Left colon (tissue), 2 donors: ENCODE measurements at places on chromosomes 2 and 18. TPM values are rescaled to one million over a fixed set of nuclear protein-coding genes. Genes with fewer than 3 reads are reported as not detected.

Gene NCKAP5
- 5.8 TPM for total RNA-seq

Gene MARS2
- 15.7 TPM for total RNA-seq

Gene POTEI
- 0.06 TPM for total RNA-seq

DNA sequence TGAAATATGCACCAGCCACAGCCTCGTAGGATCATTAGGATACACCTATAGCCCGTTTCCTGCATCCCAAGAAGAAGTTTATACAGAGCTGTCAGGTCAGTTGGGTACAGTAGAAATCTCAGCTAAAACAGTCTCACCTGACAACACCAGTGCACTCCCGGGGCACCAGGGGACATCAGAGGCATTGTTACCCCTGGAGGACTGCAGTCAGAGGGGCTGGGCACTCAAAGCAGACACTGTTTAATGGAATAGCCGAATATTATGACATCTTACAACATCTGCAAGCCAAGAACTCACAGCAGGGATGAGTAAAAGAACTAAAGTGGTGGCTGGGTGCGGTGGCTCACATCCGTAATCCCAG, 93.0 kb upstream of the ID2 start:
- DNase-seq, result no peak

GRCh38 chr2:75221862-75222261, 22.5 kb upstream of the TACR1 start:
- DNase-seq, result no peak

GRCh38 chr18:70387027-70387426, 98.2 kb downstream of the SOCS6 start:
- DNase-seq, result no peak

DNA sequence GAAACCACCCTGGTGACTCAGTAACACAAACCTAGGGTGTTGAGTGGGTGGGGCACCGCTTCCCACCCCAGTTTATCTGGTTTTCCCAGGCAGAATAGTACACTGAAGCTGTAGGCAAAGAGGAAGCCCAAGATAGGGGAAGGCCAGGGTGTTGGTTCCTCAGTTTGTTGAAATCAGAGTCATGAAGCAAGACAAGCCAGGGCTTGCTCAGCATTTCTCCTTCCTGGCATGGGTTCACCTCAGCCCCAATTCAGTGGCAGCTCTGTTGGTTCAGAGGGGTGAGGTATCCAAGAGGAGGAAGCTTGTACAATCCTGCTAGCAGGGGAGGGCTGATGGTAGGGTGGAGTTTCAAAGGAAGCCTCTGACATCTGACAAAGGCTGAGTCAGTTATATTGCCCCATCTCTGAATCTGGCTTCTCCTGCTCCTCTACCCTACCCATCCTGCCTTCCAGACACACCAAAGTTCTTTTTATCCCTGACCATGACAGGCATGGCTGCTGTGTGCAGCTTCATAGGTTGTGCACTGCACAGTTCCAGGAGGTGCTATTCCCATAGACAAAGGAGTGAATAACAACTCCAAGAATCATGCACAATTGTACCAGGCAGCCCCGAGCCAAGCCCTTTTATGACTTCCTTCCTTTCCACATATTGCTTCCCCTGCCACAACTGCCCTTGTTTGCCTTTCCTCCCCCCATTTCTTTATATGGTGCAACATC, 24.9 kb upstream of the RAB10 start:
- peak; percentile 83 for DNase-seq

DNA sequence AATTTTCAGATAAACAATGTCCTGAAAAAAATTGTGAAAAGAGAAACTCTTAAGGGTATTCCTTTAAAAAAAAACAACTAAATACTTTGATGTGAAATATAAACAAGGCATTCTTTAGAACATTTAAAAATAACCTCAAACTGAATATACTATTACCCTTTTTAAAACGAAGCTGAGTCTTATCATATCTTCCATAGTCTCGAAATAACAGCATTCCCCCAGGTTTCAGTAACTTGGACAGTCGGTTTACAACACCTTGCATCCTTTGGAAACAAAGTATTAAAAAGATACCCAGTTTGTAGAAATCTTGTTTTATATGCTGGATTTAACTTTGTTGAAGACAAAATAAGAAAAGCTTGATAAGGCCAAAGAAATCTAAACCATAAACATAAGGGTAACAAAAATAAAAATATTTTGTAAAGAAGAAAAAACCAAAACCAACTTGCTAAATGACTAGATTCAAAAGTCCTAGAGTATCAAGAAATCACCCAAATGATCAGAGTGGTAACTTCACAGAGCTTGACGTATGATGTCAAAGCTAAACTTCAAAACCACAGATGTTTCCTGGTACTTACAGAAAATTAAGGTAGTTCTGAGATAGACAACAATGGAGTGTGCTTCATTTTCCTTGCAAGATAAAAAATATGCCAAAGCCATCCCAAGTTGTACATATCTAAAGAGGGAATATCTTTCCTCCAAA, 107.8 kb downstream of the METTL8 start:
- no peak for DNase-seq

DNA sequence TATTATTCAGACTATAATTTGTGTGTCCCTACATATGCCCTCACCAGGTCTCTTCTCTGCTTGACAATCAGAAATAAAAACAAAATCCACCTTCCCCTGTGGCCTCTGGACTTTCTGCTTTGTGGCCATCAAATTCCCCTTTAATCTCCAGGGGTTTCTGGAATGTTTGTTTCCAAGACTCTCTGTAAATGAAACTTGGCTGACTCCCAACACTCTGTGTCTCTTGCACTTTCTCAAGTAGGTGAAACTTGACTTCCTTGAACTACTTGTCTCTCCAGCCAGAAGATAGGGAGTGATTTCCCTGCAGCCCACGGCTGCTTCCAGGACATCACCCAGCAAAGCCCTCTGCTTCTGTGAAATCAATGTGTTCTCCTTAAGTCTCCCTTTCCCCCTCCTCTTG, 54.1 kb upstream of the AQP4 start:
- no peak for DNase-seq

DNA sequence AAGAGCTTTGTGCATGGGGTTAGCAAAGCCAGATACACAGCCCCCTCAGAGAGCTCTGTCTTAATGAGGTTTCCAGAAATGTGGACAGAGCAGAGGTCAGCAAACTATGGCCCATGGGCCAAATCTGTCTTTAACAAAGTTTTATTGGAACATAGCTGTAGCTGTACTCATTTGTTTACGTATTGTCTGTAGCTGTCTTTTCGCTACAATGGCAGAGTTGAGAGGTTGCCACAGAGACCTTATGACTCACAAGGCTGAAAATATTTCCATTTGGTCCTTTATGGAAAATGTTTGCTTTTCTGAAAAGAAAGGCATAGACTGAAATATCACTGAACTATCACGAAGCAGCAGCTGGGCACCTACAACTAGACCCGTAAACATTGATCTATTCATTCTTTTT, 841.8 kb downstream of the SLC4A3 start:
- DNase-seq, result no peak

GRCh38 chr18:76394780-76395476, 100.1 kb downstream of the ZNF516 start:
- DNase-seq, result no peak

DNA sequence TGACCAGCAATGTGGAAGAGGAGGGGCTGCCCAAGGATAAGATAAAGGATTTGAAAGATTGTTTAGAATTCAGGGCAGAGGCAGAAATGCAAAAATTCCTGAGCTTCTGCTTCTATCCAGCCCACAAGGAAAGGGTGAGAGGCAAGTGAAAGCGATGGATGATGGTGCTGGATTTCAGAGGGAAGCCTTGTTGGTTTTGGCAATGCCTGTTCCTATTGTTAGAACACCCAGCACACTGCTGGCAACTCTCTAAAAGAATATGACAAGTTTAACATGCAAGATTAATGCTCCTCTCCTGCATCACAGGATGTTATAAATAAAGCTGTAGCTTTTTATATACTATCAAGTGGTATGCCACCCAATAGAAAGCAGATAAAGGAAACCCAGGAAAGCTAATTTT, 92.6 kb downstream of the ZNF385B start:
- DNase-seq, result no peak

DNA sequence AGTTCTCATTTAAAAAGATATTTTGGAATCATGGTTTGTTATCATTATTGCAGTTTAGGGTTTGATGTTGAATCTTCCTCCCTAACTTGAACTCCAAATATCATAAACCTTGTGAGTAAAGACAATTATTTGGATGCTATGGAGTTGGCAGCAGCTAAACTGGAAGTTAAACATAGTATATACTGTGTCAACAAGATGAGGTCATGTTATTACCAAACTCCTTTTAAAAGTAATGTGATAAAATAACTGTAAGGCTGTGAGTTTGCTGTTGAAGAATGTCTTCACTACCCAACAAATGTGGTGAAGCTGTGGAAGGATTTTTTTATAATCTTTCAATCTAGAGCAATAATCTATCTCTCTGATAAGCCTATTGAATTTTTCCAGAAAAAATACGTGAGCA, 16.0 kb downstream of the DNAH6 start:
- no peak for DNase-seq

- DNase-seq, result no peak
Measured at GRCh38 chr2:67717692-67718091, 320.6 kb downstream of the ETAA1 start.

DNA sequence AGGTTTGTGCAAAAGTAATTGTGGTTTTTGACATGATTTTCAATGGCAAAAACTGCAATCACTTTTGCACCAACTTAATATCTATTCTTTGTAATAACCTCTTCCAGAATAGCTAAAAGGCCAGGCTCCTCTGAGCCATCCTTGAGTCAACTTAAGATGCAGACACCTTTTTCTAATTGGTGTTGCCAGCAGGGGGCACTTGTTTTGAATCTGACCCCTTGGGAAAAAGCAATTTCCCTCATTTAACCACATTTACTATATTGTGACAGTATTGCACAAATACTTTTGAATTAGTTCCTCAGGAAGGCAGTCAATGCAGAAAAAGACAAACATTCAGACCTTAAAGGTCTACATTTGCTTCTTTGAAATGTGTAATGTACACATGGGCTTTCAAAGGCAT, 78.6 kb upstream of the GALNT5 start:
- no peak for DNase-seq

DNA sequence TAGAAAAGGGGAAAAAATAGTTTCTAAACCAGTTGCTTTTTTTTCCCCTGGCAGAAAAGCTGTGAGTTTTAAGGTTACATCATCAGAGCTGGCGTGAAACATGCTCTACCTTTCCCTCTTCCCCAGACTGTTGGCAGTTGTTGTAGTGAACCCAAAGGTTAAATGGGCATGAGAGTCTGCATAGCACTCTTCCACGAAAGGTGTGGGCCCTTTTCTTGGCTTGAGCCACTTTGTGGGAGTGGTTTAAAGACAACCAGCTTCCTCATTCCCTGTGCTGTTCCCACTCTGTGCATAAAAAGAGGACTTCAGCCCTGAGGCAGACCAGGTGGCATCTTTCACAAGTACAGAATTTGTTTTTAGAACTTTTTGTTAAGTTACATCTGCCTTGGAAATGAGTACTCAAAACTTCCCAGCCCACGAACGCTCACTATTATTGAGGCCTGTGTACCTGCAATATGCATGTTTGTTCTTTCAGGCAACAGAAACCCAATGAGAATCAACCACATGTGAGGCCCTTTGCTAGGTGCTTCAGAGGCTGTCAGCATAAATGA, 243.8 kb downstream of the BABAM2 start:
- DNase-seq, result peak; percentile 65

DNA sequence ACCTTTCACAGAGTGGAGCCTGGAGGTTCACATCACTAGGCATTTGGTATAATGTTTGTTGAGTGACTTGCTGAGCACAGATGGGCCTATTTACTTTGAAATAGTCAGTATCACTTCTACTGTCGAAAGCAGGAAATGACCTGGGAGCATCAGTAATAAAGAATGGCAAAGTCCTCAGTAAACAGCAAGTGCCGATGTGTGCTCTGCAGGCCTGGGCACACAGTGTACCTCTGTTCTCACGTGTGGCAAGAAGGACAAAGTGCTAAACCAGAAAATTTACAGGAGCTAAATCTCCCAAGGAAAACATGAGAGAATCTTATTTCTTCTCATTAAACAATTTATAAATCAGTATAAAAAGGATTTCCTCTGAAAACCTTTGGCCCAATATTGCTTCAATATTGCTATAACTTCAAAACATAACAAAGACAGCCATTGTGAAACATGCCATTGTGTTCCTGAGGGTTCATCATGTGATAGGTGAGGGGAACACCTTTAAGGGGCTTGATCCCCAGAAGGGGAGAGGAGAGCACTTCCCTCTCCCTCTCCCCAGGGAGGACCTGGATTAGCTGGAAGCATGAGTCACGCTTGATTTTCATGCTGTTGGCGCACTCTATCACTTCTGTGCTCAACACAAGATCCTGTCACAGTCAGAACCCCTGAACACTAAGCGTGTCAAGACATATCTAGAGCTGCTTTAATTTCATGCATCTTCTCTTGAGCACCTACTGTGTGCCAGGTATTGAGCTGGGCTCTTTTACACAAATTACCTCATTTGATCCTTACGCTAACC, 131.5 kb upstream of the SMAD2 start:
- peak; percentile 39 for DNase-seq

GRCh38 chr2:233408366-233409285, 54.3 kb downstream of the DGKD start:
- no peak for DNase-seq

DNA sequence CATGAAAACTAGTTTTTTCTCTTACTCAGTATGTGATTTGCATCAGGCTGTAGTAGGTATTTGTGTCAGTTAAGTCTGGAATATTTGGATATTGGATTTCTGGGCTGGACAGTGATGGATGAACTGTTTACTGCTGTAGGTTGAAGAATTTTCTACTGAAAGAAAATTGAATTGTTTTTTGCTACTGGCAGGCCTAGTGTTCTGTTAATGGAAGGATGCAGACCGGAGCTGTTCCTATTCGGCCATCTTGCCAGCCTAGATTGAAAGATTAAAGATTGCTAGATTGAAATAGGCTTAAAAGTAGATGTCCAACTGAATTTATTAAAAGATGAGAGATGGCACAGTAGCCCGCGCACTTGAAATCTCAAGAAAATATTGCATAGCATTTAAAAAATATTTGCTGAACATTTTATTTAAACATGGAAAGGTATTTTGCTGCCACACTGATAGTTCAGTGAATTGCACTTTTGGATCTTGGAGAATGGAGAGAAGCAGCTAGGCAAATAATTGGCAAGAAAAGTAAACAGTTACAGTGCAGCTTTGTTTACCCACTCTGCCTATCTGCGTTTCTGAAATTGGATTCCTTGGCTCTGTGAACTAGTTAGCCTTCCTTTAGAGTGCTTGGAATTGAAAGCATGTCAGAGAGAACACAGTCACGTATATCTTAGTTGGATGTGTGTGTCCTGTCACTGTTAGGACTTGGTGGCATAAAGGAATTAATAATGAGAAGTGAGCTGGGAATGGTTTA, 54.1 kb downstream of the EPB41L5 start:
- no peak for DNase-seq

DNA sequence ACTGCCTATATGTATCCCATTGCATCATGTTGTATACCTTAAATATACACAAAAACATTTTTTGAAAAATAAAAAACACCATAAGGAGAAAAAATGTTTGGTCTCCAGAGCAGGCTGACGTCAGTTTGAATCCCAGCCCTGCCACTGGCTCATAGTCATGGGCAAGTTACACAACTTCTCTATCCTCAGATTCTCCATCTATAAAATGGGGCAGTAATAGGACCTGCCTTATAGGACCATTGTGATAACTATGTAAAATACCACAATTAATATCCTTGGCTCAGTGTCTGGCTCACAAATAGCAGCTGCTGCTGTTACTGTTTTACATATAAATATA, 135.6 kb downstream of the SMAD7 start:
- DNase-seq, result no peak
